ENCODE measurements at places on chromosomes 7 and 10.
A peak's percentile ranks its signal among the peaks of the same experiment; 100 is the strongest.

DNA sequence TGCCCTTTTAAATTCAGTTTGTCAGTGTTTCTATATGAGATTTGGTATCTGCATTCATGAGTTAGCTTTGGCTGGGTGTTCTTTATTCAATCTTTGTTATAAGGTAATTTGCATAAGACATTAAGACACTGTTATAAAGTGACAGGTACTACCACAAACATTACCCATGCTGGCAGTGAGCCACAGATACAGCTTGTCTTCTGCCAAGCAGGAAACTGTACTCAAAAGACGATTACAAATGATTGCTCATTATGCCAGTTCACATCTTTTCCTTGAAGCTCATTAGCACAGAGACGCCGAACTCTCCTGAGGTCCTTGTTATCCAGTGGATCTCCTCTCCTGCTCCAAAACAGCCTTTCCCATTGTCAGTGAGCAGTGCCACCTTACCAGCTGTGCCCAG lies 30.4 kb downstream of the AMPH start:
- no peak for DNase-seq

DNA sequence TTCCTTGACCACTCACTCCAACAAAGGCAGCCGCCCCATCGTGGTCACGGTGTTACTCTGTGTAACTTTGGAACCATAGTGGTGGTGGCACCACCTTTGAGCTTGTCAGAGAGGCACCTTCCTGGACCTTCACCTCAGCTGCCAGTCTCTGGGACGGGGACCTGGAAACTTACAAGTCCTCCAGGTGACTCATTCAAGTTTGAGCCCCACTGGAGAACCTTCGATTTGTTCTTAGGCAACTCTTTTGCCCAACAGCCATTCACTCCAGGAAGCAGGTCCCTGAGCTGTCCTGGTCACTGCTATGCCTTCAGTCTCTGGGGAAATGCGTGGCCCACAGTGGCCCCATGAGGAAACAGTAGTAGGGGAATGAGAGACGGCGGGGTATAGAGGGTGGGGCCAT lies 17.2 kb downstream of the STX1A start:
- no peak for DNase-seq

DNA sequence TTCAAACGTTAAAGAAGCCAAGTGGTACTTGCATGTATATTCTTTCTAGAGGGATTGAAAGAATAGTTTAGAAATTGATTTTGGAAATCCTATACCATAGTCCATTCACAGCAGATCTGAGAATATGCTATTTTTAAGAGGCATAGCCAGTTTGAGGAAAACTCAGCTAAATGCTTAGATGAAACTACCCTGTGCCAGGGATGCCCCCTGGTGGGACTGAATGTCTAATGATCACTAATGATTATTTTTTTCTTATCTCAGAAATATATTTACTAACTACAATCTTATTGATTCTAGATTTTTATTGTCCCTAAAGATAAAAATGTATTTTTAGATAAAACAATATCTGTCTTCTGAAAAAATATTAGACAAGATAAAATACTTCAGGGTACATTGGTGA lies 844.9 kb upstream of the PHF14 start:
- no peak for DNase-seq

GRCh38 chr10:93058139-93058538 lies 2.5 kb upstream of the CYP26C1 start:
- DNase-seq: no peak

DNA sequence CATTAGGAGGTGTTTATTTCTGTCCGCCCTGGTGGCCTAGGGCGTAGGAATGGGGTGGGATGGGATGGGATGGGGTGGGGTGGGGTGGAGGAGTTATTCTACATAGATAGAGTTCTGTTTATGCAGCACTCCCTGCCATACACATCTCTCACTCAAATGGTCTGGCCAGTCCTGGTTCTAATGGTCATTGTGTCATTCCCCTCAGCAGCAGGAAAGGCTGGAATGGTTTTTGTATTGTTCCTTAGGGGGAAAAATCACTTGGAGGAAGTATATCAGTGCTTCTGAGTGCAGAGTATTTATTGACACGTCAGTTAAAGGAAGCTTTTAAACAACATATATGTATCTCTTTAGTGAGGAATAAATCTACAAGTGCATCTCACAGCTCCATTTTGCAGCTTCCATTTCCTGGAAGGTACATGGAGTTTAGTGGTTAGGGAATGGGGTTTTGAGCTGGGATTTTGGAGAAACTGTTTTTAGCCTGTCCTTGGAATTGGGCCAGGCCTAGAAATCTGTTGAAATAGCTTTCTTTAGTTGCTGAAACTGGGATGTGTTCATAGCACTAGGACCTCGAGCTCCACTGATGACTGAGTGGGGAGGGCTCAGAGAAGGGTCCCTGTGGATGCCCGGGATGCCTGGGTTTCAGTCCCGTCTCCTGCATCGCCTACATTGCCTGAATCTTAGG lies 8.3 kb downstream of the TSPAN14 start:
- DNase-seq: no peak

DNA sequence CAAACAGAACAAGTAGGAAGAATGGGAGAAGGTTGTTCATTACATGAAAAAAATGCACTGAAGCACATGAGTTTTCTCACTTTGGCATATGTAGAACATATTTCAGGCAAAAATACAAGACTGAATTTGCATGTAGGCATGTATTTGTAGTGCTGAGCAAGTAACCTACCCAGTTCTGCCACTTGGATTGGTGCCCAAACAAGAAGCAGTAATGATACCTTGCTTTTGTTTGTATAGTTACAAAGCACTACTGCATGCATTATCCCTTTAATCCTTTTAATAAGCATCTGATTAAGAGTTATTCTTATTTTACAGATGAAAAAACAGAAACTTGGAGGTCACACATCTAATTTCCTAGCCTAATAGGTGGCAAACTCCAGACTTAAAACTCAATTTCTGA lies 23.1 kb upstream of the CTTNBP2 start:
- DNase-seq: no peak

GRCh38 chr10:120999868-121000267 lies 148.7 kb downstream of the WDR11 start:
- no peak for DNase-seq

DNA sequence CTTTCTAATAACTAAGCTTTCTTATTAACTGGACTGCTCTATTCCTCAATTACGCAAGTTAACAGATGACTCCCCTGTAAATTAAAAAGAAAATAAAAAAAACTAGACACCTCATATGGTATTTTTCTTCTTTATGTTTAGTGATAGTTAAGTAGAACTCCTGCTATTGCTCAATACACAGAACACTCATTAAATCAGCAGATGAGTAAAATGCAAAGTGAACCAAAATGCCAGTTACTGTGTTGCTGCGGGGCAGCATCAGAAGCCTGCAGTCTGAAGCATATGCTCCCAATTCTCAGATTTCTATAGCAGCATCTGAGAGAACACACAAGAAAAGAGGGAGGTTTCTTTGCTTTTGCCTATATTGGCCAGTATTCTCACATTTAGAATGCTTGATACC lies 28.4 kb downstream of the CDK6 start:
- no peak for DNase-seq

GRCh38 chr10:95542761-95543160 lies 18.4 kb downstream of the SORBS1 start:
- no peak for DNase-seq

GRCh38 chr7:148209643-148210190 lies 380.8 kb upstream of the C7orf33 start:
- no peak for DNase-seq

GRCh38 chr10:43892062-43892770 lies 243.5 kb upstream of the ZNF32 start:
- no peak for DNase-seq

DNA sequence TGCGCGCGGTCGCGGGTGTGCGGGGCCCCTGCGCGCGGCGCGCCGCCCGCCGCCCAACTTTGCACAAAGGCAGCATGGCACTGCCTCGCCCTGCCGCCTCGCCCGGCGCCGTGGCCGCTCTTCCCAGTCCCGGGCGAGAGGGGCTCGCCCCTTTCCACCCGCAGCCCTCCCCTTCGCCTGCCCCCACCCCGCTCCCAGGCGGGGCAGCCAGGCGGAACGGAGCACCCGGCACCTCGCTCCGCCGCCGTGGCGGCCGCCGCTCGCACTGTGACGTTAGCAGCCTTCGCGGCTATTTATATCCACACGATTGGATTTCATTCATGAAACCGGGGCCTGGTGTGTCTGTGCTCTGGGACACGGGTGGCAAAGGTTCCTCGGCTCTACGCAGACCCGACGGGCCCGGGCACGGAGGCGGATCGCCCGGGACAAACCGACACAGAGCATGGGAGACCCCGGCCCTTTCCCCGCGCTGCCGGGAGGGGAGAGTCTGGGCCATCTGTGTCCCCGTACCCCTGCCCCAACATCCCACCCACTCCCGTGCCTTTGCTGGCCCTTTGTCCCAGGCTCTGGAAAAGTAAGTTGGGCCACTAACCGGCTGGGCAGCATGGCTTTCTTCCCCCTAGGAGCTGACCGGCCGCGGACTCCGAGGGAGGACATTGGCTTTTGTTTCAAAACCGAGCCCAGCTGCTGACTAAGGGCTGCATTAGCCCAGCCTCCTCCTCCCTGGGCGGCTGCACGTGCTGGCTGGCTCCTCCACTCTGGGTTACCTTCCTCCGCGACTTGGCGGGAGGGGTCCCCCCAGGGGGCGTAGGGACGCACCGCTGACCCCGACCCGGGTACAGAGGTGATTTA lies at the start of gene RHOBTB1:
Gene RHOBTB1, minus strand, starts transcription at position 128 of the 852 bp plus-strand sequence. CDS start 32,643 bp downstream, outside the sequence.
- peak; percentile 49 for DNase-seq

DNA sequence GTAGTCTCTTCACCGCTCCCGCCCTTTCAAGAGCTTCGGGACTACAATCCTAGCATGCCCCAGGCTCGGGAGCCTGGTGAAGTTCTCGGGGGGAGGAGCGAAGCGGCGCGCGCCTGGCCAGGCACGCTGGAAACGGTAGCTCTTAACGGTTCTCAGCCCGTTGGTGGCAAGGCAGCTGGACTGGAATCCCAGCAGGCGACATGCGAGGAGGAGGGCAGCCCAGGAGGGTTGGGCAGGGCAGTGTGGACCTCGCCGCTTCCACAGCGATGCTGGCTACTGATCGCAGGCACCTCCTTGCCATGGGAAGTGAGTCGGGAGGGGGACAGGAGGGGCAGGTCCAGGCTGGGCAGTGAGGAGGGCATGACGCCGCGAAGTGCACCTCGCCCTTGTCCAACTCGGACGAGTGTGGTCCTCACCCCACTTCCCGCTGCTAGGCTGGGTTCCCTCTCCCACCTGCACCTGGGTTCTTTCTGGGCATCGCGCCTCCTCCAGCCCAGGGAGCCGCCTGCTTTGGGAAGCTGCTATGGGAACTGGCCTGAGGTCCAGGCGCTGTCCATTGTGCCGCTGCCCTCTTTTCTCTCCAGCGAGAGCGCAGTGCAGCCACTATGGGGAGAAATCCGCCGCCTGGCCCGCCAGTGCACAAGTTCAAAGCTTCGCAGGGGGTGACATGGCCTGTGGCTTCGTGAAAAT lies 367.8 kb upstream of the NUPR2 start:
- no peak for DNase-seq

DNA sequence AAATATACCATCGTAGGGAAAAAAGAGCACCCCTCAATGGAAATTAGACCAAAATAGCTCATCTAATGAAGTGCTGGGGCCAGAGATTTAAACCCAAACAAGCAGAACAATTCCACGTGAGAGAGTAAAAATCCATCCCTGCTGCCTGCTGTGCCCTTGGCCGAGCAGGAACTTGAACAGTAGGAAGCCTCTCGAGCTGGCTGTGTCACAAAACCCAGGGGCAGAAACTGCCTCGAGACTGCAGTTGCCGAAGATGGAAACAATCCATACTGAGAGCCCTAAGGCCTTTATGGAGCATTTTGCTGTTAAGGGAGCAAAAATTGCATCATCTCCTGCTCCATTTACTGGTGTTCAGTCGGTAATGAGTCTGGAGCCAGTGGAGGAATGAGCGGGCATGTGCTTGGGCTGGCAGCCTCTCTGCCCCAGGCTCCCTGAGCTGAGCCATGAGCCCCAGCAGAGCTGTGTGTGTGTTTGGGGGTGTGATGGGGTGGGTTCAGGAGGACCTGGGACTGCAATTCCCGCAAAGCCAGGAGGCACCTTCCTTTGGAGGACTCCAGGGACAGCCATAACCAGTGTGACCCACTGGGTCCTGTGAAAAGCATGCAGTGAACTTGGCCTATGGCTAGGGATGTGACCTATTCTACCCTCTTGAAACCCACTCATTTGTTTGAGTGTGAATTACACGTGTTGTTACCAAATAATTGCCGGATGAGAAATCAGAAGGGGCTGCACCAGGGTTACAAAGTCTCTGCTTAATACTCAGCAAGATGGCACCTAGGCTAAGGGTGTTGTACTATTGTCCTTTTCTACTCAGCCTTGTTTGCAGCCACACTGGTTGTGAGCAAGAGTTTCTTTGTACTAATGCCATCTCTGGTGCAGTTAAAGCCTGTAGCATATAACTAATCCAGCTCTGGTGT lies 58.3 kb downstream of the CDHR3 start:
- no peak for DNase-seq

GRCh38 chr10:2137549-2138174 lies 400.3 kb upstream of the ADARB2 start:
- no peak for DNase-seq

GRCh38 chr10:100614429-100615095 lies 78.8 kb downstream of the HIF1AN start:
- DNase-seq: no peak
